ENCODE measurements at places on chromosomes 13 and 19.

DNA sequence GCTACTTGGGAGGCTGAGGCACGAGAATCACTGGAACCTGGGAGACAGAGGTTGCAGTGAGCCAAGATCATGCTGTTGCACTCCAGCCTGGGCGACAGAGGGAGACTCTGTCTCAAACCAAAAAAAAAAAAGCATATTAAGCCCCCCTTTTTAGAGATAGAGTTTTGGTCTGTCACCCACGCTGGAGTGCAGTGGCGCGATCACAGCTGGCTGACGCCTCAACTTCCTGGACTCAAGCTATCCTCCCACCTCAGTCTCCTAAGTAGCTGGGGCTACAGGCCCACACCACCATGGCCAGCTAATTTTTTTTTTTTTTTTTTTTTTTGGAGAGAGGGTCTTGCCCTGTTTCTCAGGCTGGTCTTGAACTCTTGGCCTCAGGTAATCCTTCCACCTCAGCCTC, 34.2 kb upstream of the MAP3K10 start:
- DNase-seq: no peak

- DNase-seq: no peak
Measured at GRCh38 chr13:97851269-97851668, 102.2 kb upstream of the IPO5 start.

DNA sequence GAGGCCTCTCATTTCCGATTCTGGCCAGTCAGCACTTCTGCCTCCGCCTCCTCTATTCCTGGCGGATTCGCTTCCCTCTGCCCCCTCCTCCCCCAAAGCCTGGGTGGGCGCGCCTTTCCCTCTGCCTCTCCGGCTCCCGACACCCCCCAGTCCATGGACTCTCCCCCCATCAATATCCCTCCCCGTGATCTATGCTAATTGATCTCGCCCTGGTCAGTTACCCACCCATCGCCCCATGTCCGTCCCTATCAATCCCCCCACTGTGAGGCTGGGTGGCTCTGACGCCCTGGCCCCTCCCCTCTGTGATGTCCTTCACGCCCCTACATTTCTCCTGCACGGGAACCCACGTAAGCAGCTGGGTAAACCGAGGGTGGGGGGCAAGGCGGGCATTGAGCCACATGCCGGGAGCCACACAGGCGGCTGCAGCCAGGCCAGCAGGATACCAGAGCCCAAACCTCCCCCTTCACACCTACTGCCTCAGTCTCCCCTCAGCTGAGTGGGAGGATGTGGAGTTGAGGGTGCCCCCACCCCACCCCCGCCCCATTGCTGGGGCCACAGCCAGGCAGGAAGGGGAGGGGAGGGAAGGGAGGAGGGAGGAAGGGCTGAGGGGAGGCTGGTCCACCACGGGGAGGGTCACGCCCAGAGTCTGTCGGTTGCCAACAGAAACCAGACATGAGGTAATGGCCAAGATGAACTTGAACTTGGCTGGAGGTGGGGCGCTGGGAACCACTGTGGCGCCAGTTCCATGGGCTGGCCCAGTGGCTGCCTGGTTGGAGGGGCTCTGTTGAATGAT, 21.0 kb downstream of the SMIM24 start:
- DNase-seq: peak; percentile 66

- DNase-seq: no peak
Measured at GRCh38 chr13:102018716-102019115, 383.1 kb downstream of the FGF14 start.

GRCh38 chr13:84433024-84433423, 550.8 kb upstream of the SLITRK1 start:
- DNase-seq: peak; percentile 85

- DNase-seq: no peak
Measured at GRCh38 chr13:111865046-111865445, 201.9 kb upstream of the SOX1 start.

GRCh38 chr13:94415500-94416237, 63.8 kb downstream of the DCT start:
- no peak for DNase-seq

- DNase-seq: no peak
Measured at GRCh38 chr19:45901432-45901911, 941 bp downstream of the MYPOP start.

- peak; percentile 7 for DNase-seq
Measured at GRCh38 chr13:33642374-33643065, 175.4 kb upstream of the RFC3 start.

GRCh38 chr19:36572593-36573019, 486 bp downstream of the ZNF529 start:
- DNase-seq: no peak

GRCh38 chr13:35469806-35470525, 6.5 kb downstream of the MAB21L1 start:
- DNase-seq: no peak

DNA sequence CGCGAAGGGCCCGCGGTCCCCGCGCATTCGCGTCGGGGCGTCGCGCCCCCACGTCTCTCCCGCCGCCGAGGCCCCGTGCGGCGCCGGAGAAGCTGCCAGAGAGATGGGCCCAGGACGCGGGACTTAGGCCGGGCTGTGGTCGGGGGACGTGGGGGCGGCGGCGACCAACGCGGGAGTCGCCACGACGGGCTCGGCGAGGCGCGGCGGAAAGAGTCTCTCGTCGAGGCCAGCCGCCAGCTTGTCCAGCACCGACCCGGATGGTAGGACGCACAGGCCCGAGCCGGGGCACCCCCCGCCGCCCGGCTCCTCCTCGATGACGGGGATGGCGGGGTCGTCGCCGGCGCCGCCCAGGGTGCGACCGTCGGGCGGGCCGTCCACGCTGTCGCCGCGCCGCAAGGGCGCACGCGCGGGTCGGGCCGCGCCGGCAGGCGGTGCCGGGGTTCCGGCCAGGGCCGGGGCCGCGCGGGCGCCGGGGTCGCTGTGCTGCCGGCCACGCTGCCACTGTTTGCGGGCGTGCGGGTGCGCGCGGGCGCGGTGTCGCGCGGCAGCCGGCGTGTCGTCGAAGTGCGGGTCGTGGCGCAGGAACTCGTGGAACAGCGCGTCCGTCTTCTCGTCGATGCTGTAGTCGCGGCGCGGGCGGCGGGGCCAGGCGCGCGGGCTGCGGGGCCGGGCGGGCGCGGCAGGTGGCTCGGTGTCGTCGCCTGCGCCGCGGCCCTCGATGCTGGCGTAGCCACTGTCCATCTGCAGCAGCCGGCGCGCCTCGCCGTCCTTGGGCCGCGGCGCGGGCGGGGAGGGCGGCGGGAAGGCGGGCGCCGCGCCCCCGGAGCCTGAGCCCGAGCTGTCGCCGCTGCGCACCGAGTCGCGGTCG, 8.5 kb downstream of the CBARP start:
- no peak for DNase-seq

DNA sequence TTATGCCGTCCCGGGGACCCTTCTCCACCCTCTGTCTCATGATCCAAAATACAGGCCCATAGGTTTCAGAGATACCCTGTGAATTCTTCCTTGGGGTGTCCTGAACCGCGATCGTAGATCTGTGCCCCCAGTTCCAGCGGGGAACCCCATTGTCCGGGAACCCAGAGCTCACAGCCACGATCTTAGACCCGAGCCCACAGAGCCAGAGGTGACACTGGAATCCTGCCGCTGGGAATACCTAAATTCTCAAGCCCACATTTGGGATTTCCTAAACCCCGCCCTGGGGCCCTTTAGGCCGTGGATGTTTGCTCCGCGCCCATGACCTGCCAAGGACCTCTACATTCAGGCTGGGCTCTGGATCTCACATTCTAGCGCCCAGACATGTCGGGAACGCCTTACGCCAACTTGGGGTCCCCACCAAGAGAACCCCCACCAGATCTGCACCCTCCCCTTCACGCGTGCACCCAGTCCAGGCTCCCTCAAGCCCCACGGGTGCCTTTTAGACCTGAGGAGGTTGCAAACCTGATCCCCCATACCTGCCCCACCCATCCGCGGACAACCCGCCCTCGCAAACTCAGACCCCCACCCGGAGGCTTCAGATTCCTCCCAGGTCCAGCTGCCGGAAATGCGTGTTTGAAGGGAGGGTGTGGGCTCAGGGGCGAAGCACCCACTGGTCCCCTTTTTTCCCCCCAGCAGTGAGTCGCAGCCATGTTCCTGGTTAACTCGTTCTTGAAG, 605 bp downstream of the CAPNS1 start:
- peak; percentile 80 for DNase-seq

- no peak for DNase-seq
Measured at GRCh38 chr13:101627556-101627943, 175.1 kb downstream of the ITGBL1 start.
